Esophagus muscularis mucosa (tissue), 4 donors: ENCODE measurements at places on chromosomes 2 and 18. TPM values are rescaled to one million over a fixed set of nuclear protein-coding genes. Genes with fewer than 3 reads are reported as not detected.

DNA sequence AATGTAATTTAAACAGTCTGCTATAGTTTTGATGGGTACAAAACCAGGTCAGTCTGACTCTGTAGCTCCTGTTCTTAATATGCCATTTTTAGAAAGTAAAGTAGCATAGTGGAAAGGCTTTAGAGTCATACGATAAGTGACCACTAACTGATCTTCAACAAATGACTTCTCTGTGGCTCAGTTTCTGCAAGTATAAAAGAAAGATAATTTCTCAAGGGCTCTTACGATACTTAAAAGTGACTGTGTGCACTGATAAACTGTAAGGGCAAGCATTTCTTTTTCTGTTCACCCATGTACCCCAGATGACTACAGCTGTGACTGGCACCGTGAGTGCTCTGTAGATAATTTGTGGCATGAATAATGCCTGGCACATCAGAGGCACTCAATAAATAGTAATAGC, 178.7 kb downstream of the LCLAT1 start:
- no peak for DNase-seq

DNA sequence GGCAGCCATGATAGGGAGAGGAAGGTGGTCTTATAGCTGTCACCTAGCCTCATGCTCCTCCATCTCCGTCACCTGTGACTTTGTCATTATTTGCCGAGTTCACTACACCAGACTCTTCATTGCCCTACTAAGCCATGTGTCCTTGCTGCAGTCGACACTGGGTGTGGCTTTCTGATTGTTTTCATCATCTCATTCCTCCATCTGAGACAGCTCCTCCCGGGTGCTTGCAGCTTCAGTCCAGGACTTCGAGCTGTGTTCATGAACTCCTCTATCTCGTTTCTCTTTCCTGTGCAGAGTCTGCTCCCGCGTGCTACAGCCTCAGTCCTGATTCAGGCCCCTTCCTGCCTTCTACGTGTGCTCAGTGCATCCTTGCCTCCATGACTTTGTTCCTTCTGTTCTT, 295.1 kb upstream of the TNP1 start:
- DNase-seq = no peak

DNA sequence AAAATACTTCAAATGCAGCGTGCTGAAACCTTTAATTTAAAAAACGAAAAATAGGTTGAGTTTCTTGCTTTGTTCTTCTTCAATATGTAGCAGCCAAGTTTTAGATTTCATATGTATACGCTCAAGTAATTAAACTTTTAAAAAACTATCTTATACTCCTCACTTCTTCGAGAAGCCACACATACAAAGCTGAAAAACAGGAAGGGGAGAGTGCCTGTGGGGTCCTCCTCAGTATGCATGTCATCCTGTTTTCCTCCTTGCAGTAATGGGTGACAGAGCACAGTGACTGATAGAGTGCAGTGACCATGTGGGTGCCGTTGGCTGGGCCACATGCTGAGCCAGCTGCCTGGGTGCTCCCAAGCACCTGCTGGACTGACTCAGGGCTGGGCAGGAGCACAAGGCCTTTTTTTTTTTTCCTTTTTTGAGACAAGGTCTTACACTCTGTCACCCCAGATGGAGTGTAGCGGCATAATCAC, 33.3 kb downstream of the UXS1 start:
- no peak for DNase-seq

The SERPINB11 gene
- not detected for total RNA-seq

The GGCX gene
- total RNA-seq = 20.6 TPM
